GM23338 (cell line): ENCODE measurements at places on chromosomes 5 and 9.
A peak's percentile ranks its signal among the peaks of the same experiment; 100 is the strongest.

DNA sequence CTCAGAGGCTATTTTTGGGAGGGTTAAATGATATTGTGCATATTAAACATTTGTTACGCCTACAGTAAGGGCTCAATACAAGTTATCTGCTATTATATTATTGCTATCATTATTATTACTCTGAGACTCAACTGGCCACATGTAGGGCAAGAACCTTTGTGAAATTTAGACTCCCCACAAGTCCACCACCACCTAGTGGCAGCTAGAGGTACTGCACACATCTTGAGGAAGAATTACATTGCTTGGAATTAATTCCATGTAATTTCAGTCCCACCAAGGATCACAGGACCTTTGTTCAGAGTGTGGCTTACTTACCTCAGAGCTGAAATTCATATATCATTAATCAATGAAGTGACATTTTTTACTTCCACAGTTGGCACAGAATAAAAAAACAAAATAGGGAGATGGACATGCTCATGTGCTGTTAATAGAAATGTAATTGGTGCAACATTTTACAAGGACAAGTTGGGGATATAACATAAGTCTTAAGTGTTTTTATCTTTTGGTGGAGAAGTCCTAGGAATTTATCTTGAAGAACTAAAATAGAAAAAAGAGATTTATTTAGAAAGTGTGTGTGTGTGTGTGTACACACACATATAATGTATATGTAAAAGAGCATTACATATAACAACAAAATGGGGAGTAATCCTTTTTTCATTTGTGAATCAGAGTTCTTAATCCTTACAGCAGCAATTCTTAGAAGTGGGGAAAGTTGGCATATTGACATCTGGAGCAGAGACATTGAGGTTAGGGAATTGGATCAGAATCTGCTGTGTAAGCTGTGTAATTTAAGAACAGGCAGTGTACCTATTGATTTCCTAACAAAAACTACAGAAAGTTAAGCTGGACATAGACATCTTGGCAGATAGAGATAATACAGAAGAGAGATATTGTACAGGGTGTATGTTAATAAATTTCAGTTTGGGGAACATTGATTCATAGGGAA lies 11.2 kb downstream of the MSANTD3 start:
- no peaks in the 10 kb centered on the region for H3K27me3 ChIP-seq
- H3K4me3 ChIP-seq = no peak overlapping the region
- H3K27ac ChIP-seq = no peak overlapping the region
- no peaks in the 10 kb centered on the region for H3K4me1 ChIP-seq
- 0 out of 2 replicates have a peak, but pooled peaks cover 3% of the 10 kb centered on the region for H3K36me3 ChIP-seq
- peak; percentile 90 for DNase-seq

- peaks cover 41% of the 10 kb centered on the region for H3K36me3 ChIP-seq
- no peak overlapping the region for H3K27ac ChIP-seq
- no peaks in the 10 kb centered on the region for H3K27me3 ChIP-seq
- H3K4me3 ChIP-seq = no peak overlapping the region
These were observed 14.8 kb downstream of the SUB1 start for GRCh38 chr5:32600054-32600622.

GRCh38 chr5:156375895-156376495 lies 49.0 kb downstream of the SGCD start:
- H3K4me3 ChIP-seq = no peak overlapping the region
- H3K4me1 ChIP-seq = no peaks in the 10 kb centered on the region
- DNase-seq = no peak

DNA sequence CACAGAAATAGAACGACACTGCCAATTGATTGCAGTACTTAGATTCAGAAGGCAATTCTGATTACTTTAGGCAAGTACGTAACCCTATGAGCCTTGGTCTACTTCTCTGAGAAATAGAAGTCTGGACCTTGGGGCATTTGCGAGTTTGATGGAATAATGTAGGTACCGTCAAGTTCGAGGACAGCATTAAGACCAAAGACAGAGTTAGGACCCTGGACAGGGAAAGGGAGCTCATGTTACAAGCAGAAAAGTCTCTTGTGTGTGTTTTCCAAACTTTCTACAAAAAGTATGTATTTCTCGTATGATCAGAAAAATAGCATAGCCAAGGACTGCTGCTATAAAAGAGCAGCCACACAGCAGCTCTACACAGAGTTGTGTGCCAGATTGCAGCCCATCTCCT lies 20.1 kb downstream of the CCDC180 start:
- H3K36me3 ChIP-seq = no peaks in the 10 kb centered on the region
- no peak overlapping the region for H3K27ac ChIP-seq
- no peak for DNase-seq

- H3K4me1 ChIP-seq = 0 out of 2 replicates have a peak, but pooled peaks cover 5% of the 10 kb centered on the region
- no peaks in the 10 kb centered on the region for H3K36me3 ChIP-seq
- no peak overlapping the region for H3K4me3 ChIP-seq
- no peaks in the 10 kb centered on the region for H3K27me3 ChIP-seq
- no peak overlapping the region for H3K27ac ChIP-seq
- no peak for DNase-seq
These were observed 1488.4 kb upstream of the WWC1 start for GRCh38 chr5:166803058-166803457.

DNA sequence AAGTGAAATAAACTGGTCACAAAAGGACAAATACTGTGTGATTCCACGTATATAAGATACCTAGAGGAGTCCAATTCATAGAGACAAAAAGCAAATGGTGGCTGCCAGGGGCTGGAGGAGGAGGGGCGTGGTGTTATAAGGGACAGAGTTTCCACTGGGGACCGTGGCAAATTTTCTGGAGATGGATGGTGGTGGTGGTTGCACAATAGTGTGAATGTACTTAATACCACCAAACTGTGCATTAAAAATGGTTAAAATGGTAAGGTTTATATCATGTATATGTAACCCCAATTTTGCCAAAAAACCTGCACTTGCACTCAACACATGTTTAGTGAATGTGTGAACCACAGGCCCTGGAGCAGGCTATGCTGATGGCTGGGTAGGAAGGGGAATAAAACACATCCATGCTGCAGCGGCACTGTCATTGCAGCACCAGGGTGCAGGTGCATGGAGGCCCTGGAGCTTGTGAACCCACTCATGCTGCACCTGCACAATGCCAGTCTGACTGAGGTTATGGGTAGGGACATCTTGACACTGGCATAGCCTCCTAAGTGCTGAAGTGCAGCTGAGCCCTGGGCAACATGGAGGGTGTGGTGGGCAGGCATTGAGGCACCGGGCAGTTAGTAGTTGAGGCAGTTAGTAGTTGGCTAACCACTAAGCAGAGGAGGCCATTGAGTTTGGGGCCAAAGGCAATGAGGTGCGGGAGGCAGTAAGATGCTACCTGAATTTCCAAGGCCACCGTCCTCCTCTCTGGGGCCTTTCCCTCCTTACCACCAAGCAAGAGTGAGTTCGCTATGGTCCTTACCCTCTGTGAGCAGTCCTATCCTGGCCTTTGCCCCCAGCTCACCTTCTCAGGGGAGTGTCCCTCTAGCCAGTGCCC lies 3.5 kb upstream of the PHF2 start:
- H3K36me3 ChIP-seq = no peaks in the 10 kb centered on the region
- DNase-seq = no peak
- peaks cover 19% of the 10 kb centered on the region for H3K4me1 ChIP-seq
- H3K27ac ChIP-seq = no peak overlapping the region

- peak; percentile 51 for DNase-seq
- H3K27ac ChIP-seq = no peak overlapping the region
- H3K4me3 ChIP-seq = no peak overlapping the region
- H3K4me1 ChIP-seq = no peaks in the 10 kb centered on the region
- no peaks in the 10 kb centered on the region for H3K27me3 ChIP-seq
- 0 out of 2 replicates have a peak, but pooled peaks cover 4% of the 10 kb centered on the region for H3K36me3 ChIP-seq
These were observed 18.8 kb downstream of the C5orf52 start for GRCh38 chr5:157689942-157690689.

GRCh38 chr9:96186591-96187011 lies 115.4 kb downstream of the HSD17B3 start:
- peaks cover 18% of the 10 kb centered on the region for H3K4me1 ChIP-seq
- peaks cover 4% of the 10 kb centered on the region; the same call in 1 of the 2 replicates for H3K36me3 ChIP-seq
- no peak overlapping the region for H3K27ac ChIP-seq
